Stimulated activated CD8-positive, alpha-beta memory T cell treated with anti-CD3 and anti-CD28 coated beads, Interleukin-4, amount 100 ng/mL, for 4 hours (primary cell): ENCODE measurements at places on chromosomes 11 and 22.

GRCh38 chr22:24011735-24012068 is 598 bp downstream of the CABIN1 start:
- DNase-seq: no peak

DNA sequence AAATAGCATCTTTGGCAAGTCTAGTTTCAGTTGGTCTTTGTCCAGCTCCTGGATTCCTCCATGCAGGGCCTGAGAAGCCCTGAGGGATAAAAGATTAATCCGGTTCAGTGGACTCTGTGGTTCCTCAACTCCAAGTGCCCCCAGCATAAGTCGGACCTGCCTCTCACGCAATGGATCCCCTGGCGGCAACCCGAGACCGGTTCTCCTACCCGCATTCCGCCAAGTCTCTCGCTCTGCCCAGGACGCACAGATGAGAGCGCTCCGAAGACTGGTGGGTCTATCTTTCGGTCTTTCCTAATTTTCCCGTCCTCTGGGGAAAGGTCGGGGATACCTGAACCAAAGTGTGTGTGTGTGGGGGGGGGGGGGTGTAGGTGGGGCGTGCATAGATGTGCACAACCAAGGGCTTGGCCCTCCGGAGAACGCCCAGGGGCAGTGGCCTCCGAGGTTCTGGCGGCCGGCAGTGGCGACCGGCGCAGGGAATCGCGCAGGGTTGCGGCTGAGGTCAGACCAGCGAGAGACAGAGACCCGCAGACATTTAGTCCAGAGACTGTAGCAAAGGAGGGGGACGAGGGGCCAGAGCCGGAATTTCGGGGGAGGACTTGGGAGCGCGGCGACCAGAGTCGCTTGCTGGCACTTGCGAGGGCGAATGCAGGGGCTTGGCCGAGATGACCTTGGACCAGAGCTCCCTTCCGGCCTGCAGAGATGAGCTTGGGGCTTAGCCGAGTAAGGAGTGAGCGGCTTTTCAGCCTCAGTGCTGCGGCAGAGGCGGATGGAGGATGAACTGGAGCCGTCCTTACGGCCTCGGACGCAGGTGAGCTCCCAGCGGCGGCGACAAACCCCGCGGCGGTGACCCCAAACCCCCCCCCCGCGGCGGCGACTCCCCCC is 712 bp upstream of the SLC2A11 start:
- DNase-seq: no peak

GRCh38 chr22:31605851-31606585 is 56.0 kb downstream of the PISD start:
- DNase-seq: no peak

GRCh38 chr11:131999084-131999483 is 628.7 kb downstream of the NTM start:
- DNase-seq: no peak

DNA sequence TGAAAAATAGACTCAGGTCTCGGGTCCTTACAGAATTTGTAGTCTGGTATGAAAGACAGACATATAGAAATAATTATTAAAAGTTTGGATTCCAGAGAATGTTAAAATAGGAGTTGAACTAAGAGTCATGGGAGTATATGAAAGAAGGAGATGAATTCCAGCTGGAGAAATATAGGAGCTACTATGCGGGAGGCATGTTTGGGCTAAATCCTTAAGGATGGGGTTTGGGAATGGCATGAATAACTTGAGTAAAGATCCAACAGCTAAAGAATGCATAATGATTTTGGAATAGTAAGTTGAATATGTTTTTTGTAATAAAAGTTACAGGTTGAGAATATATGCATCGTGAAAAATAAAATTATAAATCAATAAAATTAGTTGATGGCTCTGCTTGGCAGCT is 129.4 kb upstream of the SLC5A12 start:
- DNase-seq: no peak

GRCh38 chr11:121328176-121328966 is 35.8 kb downstream of the SC5D start:
- DNase-seq: no peak

DNA sequence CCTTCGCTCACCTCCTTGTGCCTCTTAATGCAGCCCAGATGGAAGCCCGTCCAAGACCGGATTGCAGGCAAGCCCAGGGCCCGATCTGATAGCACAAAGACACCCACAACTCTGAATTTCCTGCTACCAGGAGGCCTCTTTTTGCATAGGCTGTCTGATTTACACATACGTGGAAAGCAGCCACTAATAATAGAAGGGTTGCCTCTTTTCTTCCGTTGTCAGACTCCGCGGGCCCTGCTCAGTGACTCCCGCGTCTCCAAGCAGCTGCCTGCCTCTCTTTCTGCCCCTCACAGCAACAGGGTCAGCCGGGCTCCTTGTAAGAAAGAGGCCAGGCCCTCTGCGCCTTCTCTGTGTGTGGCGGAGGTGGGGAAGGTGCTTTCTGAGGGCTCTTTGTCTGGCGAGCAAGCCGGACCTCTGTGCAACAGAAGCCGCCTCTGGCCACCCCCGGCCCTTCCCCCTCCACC is 26.7 kb downstream of the FLI1 start:
- no peak for DNase-seq

DNA sequence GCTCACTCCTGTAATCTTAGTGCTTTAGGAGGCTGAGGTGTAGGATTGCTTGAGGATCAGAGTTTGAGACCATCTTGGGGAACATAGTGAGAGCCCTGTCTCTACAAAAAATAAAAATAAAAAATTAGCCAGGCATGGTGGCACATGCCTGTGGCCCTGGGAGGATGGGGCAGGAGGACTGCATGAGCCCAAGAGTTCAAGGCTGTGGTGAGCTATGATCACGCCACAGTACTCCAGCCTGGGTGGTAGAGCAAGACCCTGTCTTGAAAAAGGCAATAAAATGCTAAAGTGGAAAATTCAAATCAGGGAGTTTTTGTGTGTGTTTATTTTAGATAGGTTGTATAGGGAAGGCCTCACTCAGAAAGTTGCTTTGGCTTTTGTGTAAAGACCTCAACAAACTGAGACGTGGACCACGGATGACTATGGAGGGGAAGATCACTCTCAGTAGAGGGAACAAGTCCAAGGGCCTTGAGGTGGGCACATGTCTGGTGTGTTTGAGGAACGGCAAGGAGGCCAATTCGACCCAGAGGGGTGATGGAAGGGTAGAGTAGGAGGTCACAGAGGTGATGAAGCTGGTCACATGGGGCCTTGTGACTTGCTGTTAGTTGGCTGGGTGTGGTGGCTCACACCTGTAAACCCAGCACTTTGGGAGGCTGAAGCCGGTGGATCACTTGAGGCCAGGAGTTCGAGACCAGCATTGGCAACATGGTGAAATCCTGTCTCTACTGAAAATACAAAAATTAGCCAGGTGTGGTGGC is 35.7 kb downstream of the WEE1 start:
- DNase-seq: no peak

- no peak for DNase-seq
Measured at GRCh38 chr11:116500947-116501602, 271.7 kb downstream of the BUD13 start.

- no peak for DNase-seq
Measured at GRCh38 chr11:30788849-30789248, 202.7 kb upstream of the MPPED2 start.

DNA sequence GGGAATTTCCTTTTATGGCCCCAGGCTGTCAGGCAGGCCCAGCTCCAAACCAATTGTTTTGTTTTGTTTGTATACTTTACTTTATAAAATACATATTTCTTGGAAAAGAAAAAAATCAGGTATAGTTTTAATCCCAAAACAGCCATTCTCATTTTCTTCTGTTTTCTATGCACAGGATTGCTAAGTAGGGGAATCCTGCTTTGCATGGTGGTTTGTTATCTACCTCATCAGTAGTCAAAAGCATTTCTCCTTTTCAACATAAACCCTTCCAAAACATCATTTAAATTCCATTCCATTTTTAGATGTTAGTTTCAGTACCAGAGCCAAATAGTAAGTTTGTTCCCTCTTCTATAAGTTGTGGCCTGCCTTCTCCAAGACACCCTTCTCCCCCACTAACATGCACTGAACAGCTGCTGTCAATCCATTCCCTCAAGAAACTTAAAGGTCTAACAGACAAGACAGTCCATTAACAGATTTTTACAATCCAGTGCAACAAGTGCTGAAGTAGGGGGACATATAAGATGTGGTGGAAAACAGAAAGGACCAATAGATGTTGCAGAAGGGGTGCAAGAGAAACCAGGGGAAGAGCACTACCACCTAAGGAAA is 3.7 kb downstream of the ILK start:
- DNase-seq: no peak

- DNase-seq: no peak
Measured at GRCh38 chr22:40855071-40855978, 1.1 kb downstream of the ST13 start.

GRCh38 chr11:65661599-65662246 is 993 bp downstream of the RELA start:
- no peak for DNase-seq

GRCh38 chr11:14059491-14059890 is 97.0 kb downstream of the SPON1 start:
- DNase-seq: no peak

- no peak for DNase-seq
Measured at GRCh38 chr11:12382451-12382850, 5.1 kb downstream of the PARVA start.

- DNase-seq: no peak
Measured at GRCh38 chr11:113884361-113884836, 9.0 kb upstream of the USP28 start.

DNA sequence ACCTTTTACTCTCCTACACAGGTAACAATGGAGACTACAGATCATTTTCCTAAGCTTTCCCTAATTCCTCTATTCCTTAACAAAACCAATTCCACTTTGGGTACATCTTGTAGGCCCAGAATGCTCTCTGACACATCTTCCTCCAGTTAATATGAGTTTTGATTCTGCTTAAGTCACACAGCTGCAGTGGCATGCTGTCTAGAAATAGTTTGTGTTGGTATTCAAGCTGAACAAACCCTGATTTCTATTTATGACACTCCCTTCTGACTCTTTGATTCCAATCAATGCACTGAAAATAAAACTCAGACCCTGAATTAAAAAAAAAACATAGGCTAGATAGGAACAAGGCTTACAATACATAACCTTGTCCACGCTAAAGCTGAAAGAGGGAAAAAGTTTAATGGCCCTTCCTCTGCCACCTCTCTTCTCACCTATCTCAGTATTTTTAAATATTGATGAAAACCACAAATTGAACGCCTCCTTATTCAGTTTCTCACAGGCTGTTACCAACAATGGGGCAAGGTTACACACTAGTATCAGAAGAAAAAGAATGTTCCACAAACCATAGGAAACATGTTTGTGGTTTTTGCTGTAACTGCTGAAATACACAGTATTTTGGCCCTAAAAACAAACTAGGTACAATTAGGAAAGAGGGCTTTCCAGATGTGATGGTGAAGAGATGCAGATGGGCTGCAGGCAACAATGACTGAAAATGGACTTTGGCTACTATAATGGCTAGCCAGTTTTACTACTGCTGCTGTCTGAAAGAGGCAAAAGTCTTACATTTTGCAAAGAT is 35.7 kb upstream of the GAB2 start:
- no peak for DNase-seq

DNA sequence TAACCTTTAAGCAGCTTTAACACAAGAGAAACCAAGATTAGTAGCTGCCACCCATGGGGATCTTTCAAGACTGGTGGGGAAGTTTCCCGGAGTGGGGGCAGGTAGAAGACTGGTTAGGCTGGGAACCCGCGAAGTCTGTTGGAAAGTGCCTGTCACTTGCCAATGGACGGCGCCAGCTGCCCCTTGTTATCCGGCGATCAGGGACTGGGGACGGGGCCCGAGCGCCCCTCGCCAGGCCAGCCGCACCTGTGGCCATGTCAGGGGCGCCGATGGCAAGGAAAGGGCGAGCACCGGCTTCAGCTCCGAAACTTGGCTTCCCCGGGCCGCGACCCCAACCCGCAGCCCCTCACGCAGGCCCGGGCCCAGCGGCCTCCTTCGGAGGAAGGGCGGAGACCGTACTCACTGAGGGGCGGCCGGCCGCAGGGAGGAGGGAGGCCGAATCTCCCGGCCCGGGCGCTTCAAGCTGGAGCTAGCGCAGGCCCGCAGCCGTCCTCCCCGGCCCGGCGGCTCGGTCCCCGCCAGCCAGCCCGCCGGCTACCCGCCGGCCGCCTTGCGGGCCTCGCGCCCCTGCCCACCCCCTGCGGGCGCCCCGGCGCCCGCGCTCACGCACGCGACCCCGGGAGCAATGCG is 539 bp downstream of the EIF4ENIF1 start:
- no peak for DNase-seq

GRCh38 chr22:41242396-41243117 is 1.8 kb upstream of the CHADL start:
- no peak for DNase-seq

- DNase-seq: no peak
Measured at GRCh38 chr22:45324311-45324711, 14.6 kb downstream of the FAM118A start.

GRCh38 chr11:59097113-59097708 is 9.8 kb upstream of the FAM111B start:
- peak; percentile 46 for DNase-seq

- DNase-seq: no peak
Measured at GRCh38 chr22:25139062-25139461, 60.6 kb upstream of the CRYBB3 start.

DNA sequence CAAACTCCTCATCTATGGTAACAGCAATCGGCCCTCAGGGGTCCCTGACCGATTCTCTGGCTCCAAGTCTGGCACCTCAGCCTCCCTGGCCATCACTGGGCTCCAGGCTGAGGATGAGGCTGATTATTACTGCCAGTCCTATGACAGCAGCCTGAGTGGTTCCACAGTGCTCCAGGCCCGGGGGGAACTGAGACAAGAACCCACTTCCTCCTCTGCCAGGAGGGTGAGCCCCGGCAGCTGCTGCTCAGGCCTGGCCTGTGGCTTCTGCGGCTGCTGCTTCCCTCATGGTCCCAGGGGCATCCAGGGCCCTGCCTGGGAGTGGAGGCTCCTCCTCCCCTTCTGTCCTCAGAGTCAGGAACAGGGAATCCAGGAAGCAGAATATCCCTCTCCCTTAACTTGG is 98.4 kb downstream of the ZNF280B start:
- no peak for DNase-seq

DNA sequence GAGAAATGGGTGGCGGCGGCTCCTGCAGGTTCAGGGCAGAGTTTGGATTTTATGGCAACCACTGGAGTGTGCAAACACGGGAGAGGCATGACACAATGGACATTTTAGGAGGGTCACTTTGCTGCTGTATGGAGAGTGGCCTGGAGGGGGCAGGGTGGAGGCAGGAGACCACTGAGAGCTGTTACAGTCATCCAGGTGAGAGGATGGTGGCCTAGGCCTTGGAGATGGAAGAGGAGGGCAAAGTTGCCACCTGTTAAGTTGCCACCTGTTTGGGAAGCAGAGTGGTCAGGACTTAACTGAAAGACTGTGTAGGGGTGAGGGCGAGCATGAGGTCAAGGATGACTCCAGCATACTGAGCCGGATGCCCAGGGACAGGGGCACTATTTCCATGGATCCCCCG is 2.3 kb upstream of the RAD9A start:
- DNase-seq: no peak

- DNase-seq: no peak
Measured at GRCh38 chr11:119729951-119730613, 1.1 kb upstream of the NECTIN1 start.

DNA sequence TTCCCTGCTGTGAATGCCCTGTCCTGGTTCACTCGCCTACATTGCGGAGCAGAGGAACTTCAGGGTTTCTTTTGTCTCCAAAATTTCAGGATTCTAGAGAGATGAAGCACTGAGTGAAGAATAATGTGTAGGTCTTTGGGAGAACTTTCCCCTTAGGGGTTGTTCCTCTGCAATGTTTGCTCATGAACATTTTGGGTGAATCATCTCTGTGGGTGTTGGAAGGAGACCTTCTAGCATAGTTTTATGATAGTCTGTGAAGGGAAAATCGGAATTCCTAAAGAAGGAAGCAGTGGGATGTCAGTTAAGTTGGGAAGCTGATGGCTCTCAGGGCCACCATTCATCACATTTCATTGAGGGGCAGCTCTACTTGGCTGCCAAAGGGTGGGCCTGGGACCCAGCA is 64.8 kb downstream of the MIAT start:
- DNase-seq: no peak
